ENCODE measurements at places on chromosomes 7 and 10. TPM values are rescaled to one million over a fixed set of nuclear protein-coding genes. Genes with fewer than 3 reads are reported as not detected.

STOX1 gene
- 14.4 TPM for polyA plus RNA-seq

PRRT4 gene
- polyA plus RNA-seq: 0.49 TPM

AMPH gene
- polyA plus RNA-seq: 71.5 TPM

COL13A1 gene
- 0.46 TPM for polyA plus RNA-seq

CALHM3 gene
- not detected for polyA plus RNA-seq

TUBB8 gene
- polyA plus RNA-seq: 0.29 TPM

PLEKHA1 gene
- 12.7 TPM for polyA plus RNA-seq

TUBGCP2 gene
- polyA plus RNA-seq: 58.0 TPM

ARID5B gene
- polyA plus RNA-seq: 2.5 TPM

NAT16 gene
- 41.0 TPM for polyA plus RNA-seq

CHST3 gene
- polyA plus RNA-seq: 11.4 TPM

SPOCK2 gene
- 189 TPM for polyA plus RNA-seq

INMT gene
- 1.2 TPM for polyA plus RNA-seq

TBXAS1 gene
- 3.7 TPM for polyA plus RNA-seq
